ENCODE measurements at places on chromosomes 2 and 18. TPM values are rescaled to one million over a fixed set of nuclear protein-coding genes. Genes with fewer than 3 reads are reported as not detected.

The KIF5C gene
- 0.25 TPM for polyA plus RNA-seq

GRCh38 chr18:10153924-10154752 lies 240.3 kb downstream of the VAPA start:
- no peak for DNase-seq

The AMER3 gene
- polyA plus RNA-seq, result not detected

GRCh38 chr2:23940718-23941620 lies 706 bp downstream of the UBXN2A start:
- no peak for DNase-seq

DNA sequence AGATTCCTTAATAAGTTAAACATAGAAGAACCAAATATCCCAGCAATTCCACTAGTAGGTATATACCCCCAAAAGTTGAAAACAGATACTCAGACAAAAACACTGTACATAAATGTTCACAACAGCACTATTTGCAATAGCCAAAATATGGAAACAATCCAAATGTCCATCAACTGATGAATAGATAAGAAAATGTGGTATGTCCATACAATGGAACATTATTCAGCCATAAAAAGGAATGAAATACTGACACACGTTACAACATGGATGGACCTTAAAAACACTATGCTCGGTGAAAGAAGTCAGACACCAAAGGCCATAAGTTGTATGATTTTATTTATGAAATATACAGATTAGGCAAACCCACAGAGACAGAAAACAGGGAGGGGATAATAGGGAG lies 12.5 kb downstream of the TMEM178A start:
- no peak for DNase-seq

The RPRM gene
- polyA plus RNA-seq, result not detected

DNA sequence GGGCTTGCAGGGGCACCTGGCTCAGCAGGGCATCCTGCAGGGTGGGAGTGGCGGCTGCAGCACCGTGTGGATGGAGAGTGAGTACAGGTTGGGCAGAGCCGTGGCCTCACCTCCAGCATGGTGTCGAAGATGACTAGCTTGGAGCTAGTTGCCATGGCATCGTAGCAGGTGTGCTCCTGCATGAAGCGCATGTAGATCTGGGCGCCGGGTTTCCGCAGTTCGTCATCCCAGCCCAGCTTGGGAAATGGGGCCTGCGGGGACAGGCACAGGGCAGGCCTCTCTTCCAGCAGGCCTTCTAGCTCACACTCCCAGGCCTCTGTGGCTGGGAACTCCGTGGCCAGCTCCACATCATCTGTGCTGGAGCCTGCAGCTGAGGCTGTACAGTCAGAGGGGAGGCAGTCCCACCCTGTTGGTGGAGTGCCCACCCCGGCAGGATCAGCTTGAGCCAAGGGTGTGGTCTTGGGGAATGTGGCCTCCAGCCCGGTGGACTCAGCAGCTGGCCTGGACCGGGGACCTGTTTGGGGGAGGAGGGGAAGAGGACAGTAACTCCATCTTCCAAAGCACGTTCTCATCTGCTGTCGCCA lies 1.6 kb downstream of the PRKAG3 start:
- peak; percentile 29 for DNase-seq

- DNase-seq, result no peak
Measured at GRCh38 chr2:37760471-37760870, 89.0 kb upstream of the CDC42EP3 start.

DNA sequence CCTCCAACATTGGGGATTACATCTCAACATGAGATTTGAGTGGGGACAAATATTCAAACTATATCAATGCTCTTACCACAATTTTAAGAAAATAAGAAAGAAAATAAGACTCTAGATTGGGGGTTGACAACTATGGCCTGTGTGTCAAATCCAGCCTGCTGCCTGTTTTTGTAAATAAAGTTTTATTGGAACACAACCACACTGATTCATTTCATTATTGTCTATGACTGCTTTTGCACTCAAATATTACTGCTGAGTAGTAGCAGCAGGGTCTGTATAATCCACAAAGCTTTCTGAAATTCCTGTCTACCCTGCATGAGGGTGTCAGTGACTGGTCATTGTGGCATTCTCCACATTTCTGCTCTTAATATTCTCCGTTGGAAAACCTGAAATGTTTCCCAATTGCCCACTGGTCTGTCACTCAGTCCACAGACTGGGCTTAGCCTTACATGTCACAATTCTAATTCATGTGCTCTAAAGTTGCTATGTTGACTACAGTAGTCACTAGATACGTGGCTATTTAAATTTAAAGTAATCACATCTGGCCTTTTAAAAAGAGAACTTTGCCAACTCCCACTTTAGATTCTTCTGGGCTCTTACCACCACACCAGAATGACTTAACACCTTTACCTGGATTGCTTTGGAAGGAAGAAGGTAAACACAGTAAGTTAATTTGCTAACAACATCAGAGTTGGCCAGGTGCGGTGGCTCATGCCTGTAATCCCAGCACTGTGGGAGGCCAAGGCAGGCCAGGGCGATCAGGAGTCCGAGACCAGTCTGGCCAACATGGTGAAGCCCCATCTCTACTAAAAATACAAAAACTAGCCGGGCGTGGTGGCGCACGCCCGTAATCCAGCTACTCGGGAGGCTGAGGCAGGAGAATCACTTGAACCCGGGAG lies 86.9 kb downstream of the CLHC1 start:
- no peak for DNase-seq

Data from heart right ventricle (tissue), 16 donors.